CD4-positive, alpha-beta T cell treated with Interleukin-12 subunit alpha and Interleukin-12 subunit beta, for 1 hour (primary cell): ENCODE measurements at places on chromosomes 4 and X.

GRCh38 chrX:74923942-74924448 lies 1.3 kb downstream of the NEXMIF start:
- DNase-seq: peak; percentile 5

- no peak for DNase-seq
These were observed 196.7 kb upstream of the LNX1 start for GRCh38 chr4:53788011-53788410.

DNA sequence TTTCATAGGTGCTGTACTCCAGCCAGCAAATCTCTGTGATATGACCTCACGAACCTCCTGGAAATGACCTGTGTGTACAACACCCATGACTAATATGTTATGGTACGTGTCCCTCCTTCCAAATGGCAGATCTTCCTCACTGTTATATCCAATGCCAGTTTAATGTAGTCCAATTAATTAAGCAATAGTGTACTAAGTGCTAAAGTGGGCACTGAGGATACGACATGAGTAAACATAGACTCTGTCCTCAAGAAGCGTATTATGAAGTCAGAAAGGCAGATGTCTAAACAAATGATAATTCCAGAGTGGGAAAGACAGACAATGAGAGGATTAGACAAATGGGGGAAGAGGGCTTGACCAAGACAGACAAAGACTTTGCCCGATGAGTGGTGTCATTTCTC lies 33.9 kb downstream of the GPRIN3 start:
- DNase-seq: no peak

GRCh38 chr4:77399831-77400230 lies 205.8 kb upstream of the CXCL13 start:
- DNase-seq: no peak

GRCh38 chr4:140253556-140254027 lies 99.6 kb upstream of the MAML3 start:
- DNase-seq: no peak

DNA sequence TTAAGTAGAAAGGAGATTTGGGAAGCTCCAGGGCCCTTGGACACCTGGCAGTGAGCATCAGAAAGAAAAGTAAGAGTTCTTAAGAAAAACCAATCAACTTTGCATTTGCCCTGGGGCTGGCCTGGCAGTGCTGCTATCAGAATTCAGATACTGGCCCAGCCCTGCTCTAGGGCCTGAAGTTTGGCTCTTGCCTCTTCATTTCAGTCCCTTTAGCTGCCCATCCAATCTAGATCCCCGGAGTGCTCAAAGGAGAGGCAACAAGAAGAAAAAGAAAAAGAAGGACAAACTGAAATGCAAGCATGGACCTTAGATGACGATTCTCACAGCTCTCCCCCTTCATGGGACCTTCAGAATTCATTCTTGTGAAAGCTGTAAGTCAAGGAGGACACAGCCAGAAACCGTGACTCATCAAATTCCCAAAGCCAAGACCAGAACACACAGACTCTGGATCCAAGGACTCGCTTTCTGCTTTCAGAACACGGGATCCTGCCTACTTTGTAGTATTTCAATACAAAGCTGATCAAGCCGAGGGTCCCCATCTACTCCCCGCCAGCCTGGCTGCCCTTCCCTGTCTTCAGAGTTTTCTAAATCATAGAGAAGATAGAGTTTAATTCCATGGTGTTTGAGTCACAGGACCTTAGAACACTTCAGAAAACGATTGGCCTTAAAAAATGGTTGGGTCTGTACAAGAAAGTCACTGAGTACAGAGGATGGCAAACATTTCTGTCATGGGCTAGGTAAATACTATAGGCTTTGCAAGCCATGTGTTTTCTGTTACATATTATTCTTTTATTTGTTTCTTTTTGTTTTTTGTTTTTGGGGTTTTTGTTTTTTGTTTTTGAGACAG lies 103.7 kb downstream of the RBM47 start:
- no peak for DNase-seq

- no peak for DNase-seq
These were observed 16.2 kb downstream of the ZFYVE28 start for GRCh38 chr4:2402048-2402842.

- peak; percentile 61 for DNase-seq
These were observed 5.6 kb downstream of the PRDM8 start for GRCh38 chr4:80202741-80203553.

- DNase-seq: no peak
These were observed 31.8 kb upstream of the SRD5A3 start for GRCh38 chr4:55314141-55314820.

DNA sequence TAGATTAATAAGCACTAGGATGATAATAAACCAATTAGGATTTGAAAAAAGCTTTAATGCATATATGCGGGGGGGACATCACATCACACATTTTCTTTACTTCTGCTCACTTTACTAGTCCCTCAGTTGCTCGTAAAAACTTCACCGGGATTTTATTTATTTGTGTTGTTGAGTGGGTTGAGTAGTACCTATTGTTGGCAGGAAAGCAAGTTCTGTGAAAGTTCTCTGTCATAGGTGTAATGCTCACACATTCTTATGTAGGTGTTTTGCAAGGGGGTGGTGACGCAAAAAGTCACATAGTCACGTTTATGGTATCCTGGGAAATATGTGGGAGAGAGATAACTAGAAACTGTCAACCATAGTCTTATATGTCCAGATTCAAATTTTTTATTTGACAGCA lies 65.3 kb downstream of the PDLIM5 start:
- DNase-seq: no peak

- no peak for DNase-seq
These were observed 709 bp upstream of the CLOCK start for GRCh38 chr4:55547466-55547770.

DNA sequence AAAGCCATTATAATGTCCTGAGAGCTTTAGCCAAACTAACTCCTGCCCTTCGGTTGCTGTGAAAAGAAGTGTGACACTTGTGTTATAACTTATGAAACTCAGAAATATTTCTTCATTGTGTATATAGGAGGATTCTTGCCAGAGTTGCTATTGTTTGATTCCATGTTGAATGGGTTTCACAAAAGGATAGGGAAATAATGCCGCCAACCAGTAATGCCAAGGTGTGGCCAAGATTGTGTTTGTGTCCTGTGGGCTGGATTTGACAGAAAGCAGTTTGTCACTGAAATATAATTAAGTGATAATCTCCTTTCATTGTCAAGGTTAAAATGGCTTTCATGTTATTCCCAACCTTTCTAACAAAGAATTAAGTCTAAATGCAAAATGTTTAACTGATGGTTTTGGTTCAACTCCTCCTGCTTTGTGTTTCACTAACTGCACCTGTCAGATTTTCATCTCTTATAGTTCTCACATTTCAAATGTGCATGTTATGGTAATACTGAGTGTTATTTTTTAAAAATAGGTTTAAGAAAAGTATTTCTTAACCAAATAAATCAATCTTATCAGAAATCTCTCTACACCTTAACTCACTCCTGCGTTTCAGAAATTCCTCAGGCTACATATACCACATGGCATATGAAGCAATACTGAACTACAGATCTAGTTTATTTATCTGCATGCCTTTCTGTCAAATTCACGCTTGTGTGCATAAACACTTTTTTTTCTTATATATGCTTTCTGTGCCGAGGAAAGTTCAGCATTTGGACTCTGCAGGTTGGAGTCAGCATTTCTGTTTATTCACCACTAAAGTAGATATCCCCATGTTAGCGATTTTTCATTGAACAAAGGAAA lies at the start of gene CLDN22:
Gene CLDN22 (minus strand): TSS at position 66 of the 849 bp plus-strand sequence. CDS start 58 bp downstream, at position 8.
- no peak for DNase-seq
